Cortex of kidney (tissue), 1 donor: ENCODE measurements at places on chromosomes 13 and 19.

GRCh38 chr19:4071610-4072009 is 4.9 kb upstream of the ZBTB7A start:
- DNase-seq, result no peak

GRCh38 chr13:66117563-66117962 is 1112.6 kb downstream of the PCDH9 start:
- DNase-seq, result no peak

GRCh38 chr19:17296976-17297375 is 6.2 kb downstream of the ABHD8 start:
- DNase-seq, result no peak

GRCh38 chr19:41918653-41919244 is 9.5 kb downstream of the ERFL start:
- no peak for DNase-seq

- DNase-seq, result no peak
These were observed 113.7 kb downstream of the RFC3 start for GRCh38 chr13:33931397-33932311.

GRCh38 chr13:42808341-42808940 is 27.1 kb downstream of the FAM216B start:
- DNase-seq, result no peak

GRCh38 chr13:109840201-109840892 is 54.0 kb upstream of the IRS2 start:
- DNase-seq, result no peak

- DNase-seq, result no peak
These were observed 576.9 kb downstream of the IRS2 start for GRCh38 chr13:109209526-109209925.
